ENCODE measurements at places on chromosomes 13 and 19.

DNA sequence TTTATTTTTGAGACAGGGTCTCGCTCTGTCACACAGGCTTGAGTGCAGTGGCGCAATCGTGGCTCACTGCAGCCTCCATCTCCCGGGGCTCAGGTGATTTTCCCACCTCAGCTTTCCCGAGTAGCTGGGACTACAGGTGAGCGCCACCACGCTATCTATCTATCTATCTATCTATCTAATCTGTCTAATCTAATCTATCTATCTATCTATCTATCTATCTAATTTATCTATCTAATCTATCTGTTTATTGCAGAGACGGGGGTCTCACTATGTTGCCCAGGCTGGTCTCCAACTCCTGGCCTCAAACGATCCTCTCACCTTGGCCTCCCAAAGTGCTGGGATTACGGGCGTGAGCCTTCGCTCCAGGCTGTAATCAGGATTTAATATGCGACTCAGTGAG, 587 bp downstream of the ZNF613 start:
- no peak for DNase-seq

DNA sequence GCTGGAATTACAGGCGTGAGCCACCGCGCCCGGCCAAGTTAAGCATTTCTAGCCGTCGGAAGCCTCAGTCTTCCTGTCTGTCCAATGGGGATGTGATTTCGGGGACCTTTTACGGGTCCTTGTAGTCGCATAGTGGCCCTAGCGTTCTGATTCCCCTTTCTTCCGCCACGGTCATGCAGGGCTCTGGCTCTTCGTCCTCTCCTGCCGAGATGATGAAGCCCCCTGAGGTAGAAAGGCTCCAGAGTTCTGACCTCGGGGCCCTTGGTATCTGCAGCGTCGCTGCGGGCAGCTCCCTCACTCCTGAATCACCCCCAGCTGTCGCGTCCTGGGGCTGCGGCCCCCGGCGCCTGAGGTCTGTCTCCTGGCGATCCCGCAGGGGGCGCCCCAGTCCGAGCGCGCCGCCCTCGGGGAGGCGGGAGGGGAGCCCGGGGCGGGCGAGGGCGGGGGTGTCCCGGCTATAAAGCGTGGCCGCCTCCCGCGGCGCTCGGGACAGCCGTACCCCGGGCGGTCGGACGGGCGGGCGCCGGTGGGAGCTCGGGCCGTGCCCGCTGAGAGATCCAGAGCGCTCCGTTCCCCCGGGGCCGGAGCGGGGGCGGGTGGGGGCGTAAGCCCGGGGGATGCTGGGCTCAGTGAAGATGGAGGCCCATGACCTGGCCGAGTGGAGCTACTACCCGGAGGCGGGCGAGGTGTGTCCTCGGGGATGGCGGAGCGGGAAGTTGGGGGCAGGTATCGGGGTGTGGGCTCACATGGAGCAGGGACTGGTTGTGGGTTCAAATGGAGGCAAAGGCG, at the start of gene FOXA3:
Gene FOXA3 (plus strand): TSS at position 487 of the 789 bp plus-strand sequence. CDS start 131 bp downstream, at position 618.
- peak; percentile 77 for DNase-seq

DNA sequence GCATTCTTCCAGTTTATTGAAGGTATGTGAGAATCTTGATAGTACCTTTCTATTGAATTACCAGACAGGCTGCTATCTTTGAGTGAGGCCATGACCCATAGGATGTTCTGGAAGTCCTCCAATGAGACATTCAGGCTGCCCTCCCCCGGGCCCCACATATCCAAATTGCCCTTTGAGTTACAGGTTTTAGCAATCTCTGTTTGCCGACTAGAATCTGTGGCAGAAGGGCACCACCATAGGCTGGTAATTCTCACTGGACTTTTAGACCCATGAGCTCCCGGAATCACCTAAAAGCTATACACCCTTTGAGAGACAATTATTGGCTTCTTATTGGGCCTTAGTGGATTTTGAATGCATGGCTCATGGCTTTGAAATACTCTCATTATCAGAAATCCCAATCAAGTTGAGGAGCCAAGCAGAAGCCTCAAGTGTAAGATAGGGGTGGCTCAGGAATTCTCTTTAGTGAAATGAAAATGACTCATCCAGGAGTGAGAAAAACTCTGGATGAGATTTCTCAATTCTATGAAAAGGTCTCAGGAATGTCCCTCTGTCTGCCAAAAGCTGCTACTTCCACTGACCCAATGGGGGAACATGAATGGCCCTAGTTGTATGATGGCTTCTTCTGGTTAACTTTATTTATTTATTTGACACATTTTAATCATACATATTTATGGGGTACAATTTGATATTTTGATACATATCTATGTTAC, 172.1 kb upstream of the CSNK1A1L start:
- DNase-seq, result no peak

DNA sequence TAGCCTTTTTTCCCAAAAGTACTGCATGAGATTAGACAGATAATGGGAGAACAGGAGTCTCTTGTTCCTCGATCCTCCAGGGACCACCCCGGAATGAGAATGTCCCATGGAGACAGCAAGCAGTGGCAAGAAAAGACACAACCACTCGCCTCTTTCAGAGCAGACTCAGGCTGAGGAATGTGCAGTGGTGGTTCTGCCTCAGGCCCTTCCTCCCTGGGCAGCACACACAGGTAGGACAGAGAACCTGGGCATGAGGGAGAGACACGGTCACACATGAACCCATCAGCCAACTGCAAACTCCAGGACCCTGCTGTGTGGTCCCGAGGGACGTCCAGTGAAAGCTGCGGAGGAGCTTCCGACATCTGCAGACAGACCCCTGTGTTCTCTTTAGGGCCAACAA, 31.0 kb downstream of the CRYL1 start:
- no peak for DNase-seq

DNA sequence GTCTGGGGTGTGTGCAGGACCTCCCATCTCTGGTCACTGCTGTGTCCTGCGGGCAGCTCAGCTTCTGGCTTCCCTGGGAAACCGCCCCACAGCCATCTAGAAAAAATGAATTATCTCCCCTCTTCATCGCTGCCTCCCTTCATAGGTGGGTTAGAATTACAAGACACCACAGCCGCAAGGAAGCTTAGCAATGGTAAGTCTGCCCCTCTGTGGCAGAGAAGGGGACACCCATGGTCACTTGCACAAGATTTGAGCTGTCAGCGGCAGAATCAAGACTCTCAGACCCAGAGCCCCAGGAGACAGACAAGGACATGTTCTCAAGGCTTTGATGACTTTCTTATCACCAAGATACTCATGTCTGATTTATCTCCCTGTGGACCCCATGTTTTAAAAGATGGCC, 110.8 kb upstream of the PABPC3 start:
- no peak for DNase-seq

DNA sequence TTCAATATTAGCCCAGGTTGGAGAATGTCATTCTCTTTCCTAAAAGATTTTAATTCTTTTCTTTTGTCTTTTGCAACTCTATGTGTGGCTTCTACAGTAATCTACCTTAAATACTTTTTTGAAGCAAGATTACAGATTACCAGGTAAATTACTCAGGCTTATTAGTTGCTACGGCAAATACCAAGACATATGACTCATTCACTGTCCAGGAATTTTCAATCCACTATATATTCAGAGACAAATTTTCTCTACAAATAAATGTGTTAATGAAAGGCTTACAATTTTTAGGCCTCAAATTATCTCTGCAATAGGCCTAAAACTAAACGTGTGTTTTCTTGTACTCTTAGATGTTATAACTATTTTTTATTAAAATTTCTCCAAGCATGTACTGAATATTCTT, 631.3 kb downstream of the DIAPH3 start:
- no peak for DNase-seq

- no peak for DNase-seq
Measured at GRCh38 chr19:573519-573825, 1.1 kb downstream of the BSG start.

GRCh38 chr13:46293436-46293835, 81.7 kb downstream of the LRRC63 start:
- DNase-seq, result no peak

GRCh38 chr13:20090349-20090748, 70.5 kb downstream of the GJA3 start:
- DNase-seq, result no peak

GRCh38 chr19:3668331-3669081, 31.8 kb downstream of the PIP5K1C start:
- no peak for DNase-seq

DNA sequence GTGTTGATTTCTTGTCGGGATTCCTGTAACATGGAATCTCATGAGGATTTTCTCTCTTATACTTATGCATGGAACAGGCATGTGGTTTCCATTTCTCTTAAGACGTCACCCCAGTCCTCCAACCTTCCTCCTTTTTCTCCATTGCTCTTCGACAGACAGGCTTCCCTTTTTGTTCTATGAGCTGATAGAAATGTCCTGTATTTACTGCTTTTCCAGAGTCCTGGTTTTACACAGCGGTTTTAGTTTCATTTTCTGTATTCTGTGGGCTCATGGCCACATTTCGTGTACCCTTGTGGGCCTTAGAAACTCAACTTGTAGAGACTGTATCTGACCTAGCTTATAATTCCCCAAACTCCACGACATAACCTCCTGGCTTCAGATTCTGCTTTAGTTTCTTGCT, 113.1 kb downstream of the PAN3 start:
- no peak for DNase-seq

DNA sequence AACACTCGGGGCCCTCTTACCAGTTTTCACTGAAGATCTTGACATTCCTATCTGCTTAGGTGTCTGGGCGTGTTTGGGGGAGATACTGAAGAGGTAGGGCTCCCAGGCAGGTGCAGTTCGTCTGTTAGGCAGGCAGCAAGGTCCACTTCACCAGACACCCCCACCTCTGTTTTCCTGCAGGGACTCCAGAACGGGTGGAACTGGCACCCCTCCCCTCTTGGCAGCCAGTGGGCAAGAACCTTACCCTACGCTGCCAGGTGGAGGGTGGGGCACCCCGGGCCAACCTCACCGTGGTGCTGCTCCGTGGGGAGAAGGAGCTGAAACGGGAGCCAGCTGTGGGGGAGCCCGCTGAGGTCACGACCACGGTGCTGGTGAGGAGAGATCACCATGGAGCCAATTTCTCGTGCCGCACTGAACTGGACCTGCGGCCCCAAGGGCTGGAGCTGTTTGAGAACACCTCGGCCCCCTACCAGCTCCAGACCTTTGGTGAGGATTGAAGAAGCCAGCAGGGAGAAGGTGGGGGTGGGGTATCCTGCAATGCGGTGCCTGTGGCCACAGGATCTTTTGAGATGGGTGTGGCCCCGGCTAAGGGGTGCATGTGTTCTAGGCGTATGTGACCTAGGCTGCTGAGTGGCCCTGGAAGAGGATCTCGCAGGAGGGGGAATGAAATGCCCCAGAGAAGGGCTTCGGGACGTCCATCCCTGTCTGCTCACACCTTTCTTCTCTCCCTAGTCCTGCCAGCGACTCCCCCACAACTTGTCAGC, 3.3 kb upstream of the ICAM4 start:
- DNase-seq, result no peak

- DNase-seq, result no peak
Measured at GRCh38 chr13:26227166-26227971, 5.3 kb upstream of the RNF6 start.

DNA sequence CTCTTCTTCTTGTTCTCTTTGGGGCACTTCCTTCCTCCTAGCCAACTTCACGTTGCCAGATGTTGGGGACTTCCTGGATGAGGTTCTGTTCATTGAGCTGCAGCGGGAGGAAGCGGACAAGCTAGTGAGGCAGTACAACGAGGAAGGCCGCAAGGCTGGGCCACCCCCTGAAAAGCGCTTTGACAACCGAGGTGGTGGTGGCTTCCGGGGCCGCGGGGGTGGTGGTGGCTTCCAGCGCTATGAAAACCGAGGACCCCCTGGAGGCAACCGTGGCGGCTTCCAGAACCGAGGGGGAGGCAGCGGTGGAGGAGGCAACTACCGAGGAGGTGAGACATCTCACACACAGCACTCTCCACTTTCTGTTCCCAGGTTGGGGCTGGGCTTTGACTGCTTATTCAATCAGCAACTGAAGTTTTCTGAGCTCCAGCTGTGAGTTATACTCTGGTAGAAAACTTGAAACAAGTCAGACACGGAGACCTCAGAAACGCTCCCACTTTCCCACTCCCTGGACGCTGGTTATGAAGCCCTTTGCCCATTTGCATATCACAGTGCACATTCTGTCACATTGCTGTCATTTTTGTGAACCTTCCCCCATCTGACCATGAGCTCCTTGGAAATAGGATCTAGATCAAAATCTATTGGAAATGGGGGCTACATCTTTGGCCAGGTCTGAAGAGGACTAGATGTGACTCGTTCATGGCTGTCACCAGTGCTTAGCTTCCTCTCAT, 7.2 kb upstream of the CCDC97 start:
- peak; percentile 80 for DNase-seq

GRCh38 chr19:54463531-54464043, at the start of gene LENG9:
Gene LENG9, minus strand, starts transcription at chr19:54463778. Its CDS starts 252 bp downstream, at chr19:54463526.
- DNase-seq, result peak; percentile 98

DNA sequence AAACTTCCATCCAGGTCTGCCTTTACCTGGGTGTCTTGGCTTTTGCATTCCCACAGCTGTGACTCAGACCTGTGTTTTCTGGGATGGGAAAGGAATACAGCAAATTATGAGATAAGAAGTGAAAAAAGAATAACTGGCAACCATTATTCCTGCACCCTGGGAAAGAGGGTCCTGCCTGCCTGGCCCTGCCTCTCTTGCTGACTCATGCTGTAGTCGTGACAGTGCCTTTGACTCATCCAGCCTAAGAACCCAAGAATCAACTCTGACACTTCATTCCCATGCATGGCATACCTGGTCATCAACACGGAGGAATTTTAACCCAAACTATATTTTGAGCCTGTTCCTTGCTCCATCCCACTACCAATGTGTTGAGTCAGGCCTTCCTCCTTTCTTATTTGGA, 185.4 kb upstream of the SERP2 start:
- no peak for DNase-seq

GRCh38 chr19:45457776-45458175, 10.0 kb upstream of the FOSB start:
- no peak for DNase-seq

DNA sequence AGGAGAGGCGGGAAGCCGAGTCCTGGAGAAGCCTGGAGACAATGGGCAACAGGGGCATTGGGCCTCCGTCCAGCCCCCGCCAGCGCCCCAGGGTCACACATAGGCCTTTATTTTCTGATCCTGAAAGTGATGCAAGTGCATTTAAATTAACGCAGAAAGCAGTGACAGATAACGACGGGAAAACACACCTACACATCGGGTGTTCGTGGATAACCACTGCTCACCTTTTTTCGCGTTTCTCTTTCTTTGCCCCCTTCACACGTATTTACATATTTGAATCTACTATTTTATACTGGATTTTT, 30.4 kb upstream of the GRTP1 start:
- no peak for DNase-seq

DNA sequence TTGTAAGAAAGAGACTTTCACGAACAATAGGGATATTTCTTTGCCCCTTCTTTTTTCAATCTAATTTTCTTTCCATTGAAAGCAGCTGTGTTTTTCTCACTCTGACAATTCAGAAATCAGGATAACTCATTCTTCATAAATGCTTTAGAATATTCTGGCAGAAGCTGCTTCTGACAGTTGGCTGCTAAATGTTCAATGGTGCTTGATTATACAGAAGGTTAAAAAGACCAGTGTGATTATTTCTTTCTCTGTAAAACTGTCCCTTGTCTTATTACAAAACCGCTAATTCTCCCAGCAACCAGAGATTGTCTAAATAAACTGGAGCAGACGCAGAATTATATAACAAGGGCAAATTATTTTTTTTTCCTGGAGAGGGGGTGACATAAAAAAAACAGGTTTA, 394.4 kb downstream of the SPRY2 start:
- DNase-seq, result no peak
